Cardiac ventricle fibroblast (primary cell): ENCODE measurements at places on chromosomes 13 and 19. TPM values are rescaled to one million over a fixed set of nuclear protein-coding genes. Genes with fewer than 3 reads are reported as not detected.

B3GNT8 gene
- 0.78 and 1.2 TPM in 2 replicates for total RNA-seq

SIGLEC12 gene
- not detected in 2 replicates for total RNA-seq

BLOC1S3 gene
- 18.3 and 19.5 TPM in 2 replicates for total RNA-seq

ZNF416 gene
- total RNA-seq = 2.5 and 2.6 TPM in 2 replicates
